ENCODE measurements at places on chromosomes 5 and 9. TPM values are rescaled to one million over a fixed set of nuclear protein-coding genes. Genes with fewer than 3 reads are reported as not detected.
A peak's percentile ranks its signal among the peaks of the same experiment; 100 is the strongest.

GRCh38 chr5:72107131-72107900, at the start of gene MAP1B:
Gene MAP1B, plus strand, starts transcription at chr5:72107475. Its CDS starts 57 bp downstream, at chr5:72107532.
- peak; percentile 90 for DNase-seq

GRCh38 chr9:128404560-128404959, 16.1 kb upstream of the CERCAM start:
- DNase-seq = no peak

DNA sequence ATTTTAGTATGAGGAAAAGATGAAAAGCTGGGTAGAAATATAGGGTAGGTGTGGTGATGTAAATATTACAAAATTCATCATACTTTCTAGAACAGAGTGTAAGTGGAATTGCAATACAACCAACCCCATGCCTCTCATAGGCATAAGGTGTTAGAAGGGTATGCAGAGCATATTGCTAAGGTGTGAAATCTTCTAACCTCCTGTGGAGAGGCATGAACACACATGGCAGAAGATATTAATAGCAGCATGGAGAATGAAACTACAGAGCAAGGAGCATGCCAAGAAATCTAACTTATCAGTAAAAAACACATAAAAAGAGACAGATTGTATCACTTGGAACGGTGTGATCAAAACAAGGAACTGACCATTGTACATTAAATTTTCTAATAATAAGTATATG, 441.5 kb downstream of the CDH18 start:
- DNase-seq = no peak

- DNase-seq = no peak
Observed at GRCh38 chr9:68895741-68896478, 118.0 kb downstream of the PRKACG start.

- no peak for DNase-seq
Observed at GRCh38 chr9:19947996-19948395, 159.2 kb upstream of the SLC24A2 start.

GRCh38 chr5:174011441-174011840, 22.5 kb downstream of the C5orf47 start:
- DNase-seq = no peak

GRCh38 chr5:170108266-170108785, 2.6 kb downstream of the FOXI1 start:
- DNase-seq = no peak

DNA sequence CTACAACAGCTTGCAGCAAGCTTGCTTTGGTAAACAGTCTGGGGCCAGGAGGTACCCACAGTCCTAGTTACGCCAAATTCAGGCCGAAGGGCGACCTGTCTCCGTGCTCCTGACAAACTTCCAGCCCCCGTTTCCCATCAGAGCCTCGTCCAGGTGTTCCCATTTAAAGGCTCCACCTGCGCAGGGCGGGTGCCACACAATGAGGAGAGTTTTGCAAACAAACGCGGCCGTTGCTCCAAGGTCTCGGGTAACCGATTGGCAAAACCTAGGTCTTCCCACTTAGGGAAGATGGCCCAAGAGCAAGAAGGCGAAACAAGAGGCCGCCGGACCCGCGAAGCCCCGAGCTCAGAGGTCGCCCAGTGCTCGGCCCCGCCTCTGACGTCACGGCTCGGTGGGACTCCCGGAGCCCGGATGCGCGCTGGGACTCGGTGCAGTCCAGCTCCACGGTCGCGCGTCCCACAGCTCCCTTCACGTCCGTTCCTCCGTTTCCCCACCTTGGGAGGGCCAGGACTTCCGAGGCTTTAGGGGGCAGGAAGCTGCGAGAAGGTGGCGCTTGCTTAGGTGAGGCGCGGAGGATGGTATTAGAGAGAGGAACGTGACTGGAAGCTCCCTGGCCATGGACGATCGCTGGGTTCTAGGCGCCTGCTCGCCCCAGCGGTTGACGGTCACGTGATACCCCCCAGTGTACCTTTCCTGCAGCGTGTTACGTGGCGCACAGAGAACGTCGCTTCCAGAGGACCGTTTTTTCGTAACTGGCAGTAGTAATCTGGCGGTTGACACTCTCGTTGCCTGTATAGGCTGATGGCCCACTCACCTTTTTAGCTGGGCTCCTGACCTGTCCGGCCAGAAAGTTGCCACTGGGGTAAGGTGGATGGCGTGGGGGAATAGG, 41.8 kb upstream of the KDM4C start:
- DNase-seq = peak; percentile 82

- DNase-seq = no peak
Observed at GRCh38 chr5:9249231-9249630, 296.6 kb downstream of the SEMA5A start.

DNA sequence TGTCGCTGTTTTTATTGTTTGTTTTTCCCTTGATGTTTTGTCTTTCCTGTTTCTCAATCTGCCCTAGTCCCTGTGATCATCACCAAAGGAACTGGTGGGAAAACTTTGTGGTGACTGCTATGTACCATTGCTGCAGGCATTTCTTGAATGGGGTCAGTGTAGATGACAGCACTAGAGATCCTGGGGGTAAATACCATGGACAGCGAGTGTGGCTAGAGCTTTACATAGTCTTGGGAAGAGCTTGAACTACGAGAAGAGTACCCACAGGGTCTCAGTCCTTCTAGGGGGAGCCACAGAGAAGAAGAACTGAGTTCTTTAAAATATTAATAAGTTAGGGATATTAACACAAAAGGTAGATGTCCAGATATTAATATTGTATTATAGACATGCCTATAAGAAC, 138.8 kb downstream of the PAM start:
- DNase-seq = no peak

- no peak for DNase-seq
Observed at GRCh38 chr5:39919876-39920275, 495.1 kb upstream of the DAB2 start.

DNA sequence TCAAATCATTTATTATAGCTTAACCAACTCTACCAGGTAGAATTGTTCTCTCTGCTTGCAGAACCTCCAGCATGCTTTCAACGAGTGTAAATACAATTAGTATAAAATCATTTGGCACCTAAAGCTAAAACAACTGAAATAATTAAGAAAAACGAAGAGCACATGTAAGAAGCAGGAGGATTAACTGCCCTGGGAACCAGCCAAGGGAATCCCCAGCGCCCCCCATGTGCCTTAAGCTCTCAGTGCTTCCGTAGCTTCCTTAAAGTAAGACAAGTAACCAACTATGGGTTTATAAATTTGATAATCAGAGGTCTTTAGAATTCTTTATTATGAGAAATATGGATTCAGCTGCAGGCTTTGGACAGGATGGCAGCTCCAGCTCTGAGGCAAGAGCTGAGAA, 402.4 kb downstream of the RAB3C start:
- no peak for DNase-seq

- DNase-seq = peak; percentile 54
Observed at GRCh38 chr5:14663734-14664269, 716 bp upstream of the OTULIN start.

- DNase-seq = peak; percentile 36
Observed at GRCh38 chr5:144142139-144142823, 28.2 kb downstream of the YIPF5 start.

DNA sequence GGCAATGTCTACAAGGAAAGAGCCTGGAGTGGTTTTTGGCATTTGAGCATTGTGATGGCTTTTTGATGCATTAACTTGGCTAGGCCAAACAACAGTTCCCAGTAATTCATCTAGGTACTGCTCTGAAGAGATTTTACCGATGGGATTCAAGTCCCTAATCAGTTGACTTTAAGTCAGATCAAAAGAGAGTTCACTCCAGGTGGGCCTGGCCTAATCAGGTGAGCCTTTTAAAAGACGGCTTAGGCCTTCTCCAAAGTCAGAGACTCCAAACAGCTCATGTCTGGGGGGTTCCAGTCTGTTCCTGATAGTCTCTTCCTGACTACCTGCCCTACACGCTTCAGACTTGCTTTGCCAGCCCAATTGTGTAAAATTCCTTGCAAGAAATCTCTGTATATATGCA, 53.7 kb downstream of the RIGI start:
- DNase-seq = no peak

- no peak for DNase-seq
Observed at GRCh38 chr9:110069326-110070248, 138.4 kb downstream of the C9orf152 start.

- no peak for DNase-seq
Observed at GRCh38 chr5:79235261-79235633, 684 bp upstream of the JMY start.

- no peak for DNase-seq
Observed at GRCh38 chr9:129282272-129282671, 104.2 kb upstream of the IER5L start.

DNA sequence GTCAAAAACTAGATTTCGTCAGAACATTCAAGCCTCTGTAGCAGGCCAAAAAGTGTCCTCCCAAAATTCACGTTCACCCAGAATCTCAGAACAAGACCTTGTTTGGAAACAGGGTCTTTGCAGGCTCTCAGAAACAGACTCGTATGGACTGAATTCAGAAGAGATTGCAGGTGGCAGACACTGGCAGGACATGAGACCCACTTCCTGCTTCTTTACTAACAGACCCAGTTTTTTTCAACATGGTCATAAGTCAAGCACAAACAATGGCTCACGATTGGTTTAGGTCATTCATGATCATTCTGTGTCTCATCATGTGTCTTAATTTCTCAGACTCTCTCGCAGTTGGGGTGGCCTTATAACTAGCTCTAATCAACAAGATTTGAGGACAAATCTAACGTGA, 5.4 kb upstream of the TENT4A start:
- DNase-seq = no peak

DNA sequence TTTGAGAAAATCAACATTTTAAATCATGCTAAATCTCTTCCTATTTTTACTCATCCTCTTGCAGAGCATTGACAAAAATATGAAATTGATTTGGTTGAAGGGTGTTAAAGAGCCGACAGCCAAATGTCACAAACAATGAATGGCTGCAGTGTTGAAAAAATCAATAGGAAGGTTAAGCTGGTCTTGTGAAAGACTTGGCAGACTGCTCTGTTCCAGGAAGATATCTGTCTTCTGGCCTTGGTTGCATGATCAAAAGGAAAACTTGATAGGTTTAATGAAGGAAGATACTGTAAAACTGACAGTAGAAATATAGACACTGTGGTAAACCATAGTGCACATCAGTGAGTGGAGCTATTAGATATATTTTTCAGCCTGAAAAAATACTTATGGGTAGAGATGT, 103.6 kb downstream of the PBX3 start:
- DNase-seq = no peak

GRCh38 chr5:177569894-177570293, 15.5 kb upstream of the FAM193B start:
- no peak for DNase-seq

- no peak for DNase-seq
Observed at GRCh38 chr5:173595841-173596240, 20.6 kb downstream of the BOD1 start.

DNA sequence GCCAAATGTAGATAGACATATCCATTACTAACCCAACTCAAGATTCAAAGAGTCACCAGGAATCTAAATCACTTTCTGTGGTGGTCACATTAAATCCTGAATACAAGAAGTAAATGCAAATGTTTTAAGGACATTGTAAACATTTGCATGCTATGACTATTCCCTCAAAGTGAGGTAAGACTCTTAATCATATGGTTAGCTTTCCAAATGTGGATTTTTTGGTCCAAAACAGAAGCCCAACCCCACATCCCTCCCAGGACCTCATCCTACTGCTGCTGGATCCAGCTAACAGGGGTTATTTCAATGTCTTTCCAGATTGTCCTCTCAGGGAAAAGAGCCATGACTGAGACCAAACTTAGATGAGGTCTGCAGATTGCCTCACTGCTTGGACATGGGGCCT, 228.1 kb upstream of the PANK3 start:
- no peak for DNase-seq

DNA sequence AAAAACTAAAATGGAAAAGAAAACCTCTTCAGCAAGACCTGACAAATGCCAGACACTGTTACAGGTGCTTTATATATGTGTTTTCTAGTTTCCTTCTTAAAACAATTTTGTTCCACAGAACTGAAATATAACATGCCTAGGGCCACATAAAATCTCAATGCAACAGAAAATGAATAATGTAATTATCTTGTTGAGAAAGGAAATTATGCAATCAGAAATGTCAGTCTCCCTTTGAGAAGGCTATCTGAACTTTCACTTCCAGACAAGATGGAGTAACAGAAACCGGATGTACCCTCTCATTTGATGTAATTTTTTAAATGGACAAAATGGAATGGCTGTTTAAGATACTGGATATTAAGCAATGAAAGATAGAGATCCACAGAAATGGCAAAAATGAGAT, 79.2 kb downstream of the AGTPBP1 start:
- DNase-seq = no peak

GRCh38 chr5:76714751-76715485, 1.0 kb upstream of the F2R start:
- peak; percentile 68 for DNase-seq

GRCh38 chr5:128559300-128560297, 21.6 kb upstream of the FBN2 start:
- no peak for DNase-seq

FIBCD1 gene
- polyA plus RNA-seq = 1.3 TPM

CCDC152 gene
- polyA plus RNA-seq = 2.1 TPM

TYRP1 gene
- not detected for polyA plus RNA-seq

ZFP2 gene
- 0.29 TPM for polyA plus RNA-seq

MEIKIN gene
- not detected for polyA plus RNA-seq

PRSS3 gene
- polyA plus RNA-seq = 4.7 TPM

OBP2B gene
- polyA plus RNA-seq = not detected

CKMT2 gene
- not detected for polyA plus RNA-seq

FAM78A gene
- 1.0 TPM for polyA plus RNA-seq

PITX1 gene
- not detected for polyA plus RNA-seq

MLANA gene
- not detected for polyA plus RNA-seq

TTC39B gene
- 0.78 TPM for polyA plus RNA-seq
